ENCODE measurements at places on chromosomes 11 and 22. TPM values are rescaled to one million over a fixed set of nuclear protein-coding genes. Genes with fewer than 3 reads are reported as not detected.

The TMEM45B gene
- polyA plus RNA-seq: 364 TPM

The OR56B4 gene
- polyA plus RNA-seq: not detected

The GRAP2 gene
- polyA plus RNA-seq: 2.7 TPM

The FAM181B gene
- polyA plus RNA-seq: 0.22 TPM

The LRFN4 gene
- 9.7 TPM for polyA plus RNA-seq

The OR5T1 gene
- not detected for polyA plus RNA-seq

The MUC2 gene
- polyA plus RNA-seq: 57.2 TPM

The ARHGAP42 gene
- polyA plus RNA-seq: 4.3 TPM

The PIH1D2 gene
- polyA plus RNA-seq: not detected

The MS4A4A gene
- polyA plus RNA-seq: 9.2 TPM

The SHISA8 gene
- 0.10 TPM for polyA plus RNA-seq

The UQCR10 gene
- polyA plus RNA-seq: 111 TPM

The CTSW gene
- 3.5 TPM for polyA plus RNA-seq

The FGF19 gene
- polyA plus RNA-seq: 1.7 TPM

The NCAPD3 gene
- 19.2 TPM for polyA plus RNA-seq

The CDC42BPG gene
- polyA plus RNA-seq: 36.5 TPM

The SLC17A6 gene
- not detected for polyA plus RNA-seq

The SYT12 gene
- 0.27 TPM for polyA plus RNA-seq

The SPATA19 gene
- polyA plus RNA-seq: not detected

The ME3 gene
- polyA plus RNA-seq: 5.1 TPM

The RAG2 gene
- not detected for polyA plus RNA-seq

The TBC1D10A gene
- polyA plus RNA-seq: 15.3 TPM

The LTBP3 gene
- 77.6 TPM for polyA plus RNA-seq

The KDM4D gene
- polyA plus RNA-seq: 0.27 TPM

The SAA2 gene
- 4.9 TPM for polyA plus RNA-seq

The DNAJB7 gene
- 0.89 TPM for polyA plus RNA-seq

The DEPDC7 gene
- 11.4 TPM for polyA plus RNA-seq

The MYBPC3 gene
- not detected for polyA plus RNA-seq

The OR51E1 gene
- polyA plus RNA-seq: not detected

The OR6M1 gene
- polyA plus RNA-seq: not detected

The SEC14L2 gene
- 19.7 TPM for polyA plus RNA-seq

The CCDC88B gene
- 147 TPM for polyA plus RNA-seq

The MCHR1 gene
- polyA plus RNA-seq: 0.39 TPM

The MGAT3 gene
- 30.1 TPM for polyA plus RNA-seq

The OR51B4 gene
- not detected for polyA plus RNA-seq

The METTL15 gene
- 4.0 TPM for polyA plus RNA-seq

The OR56A1 gene
- polyA plus RNA-seq: under 0.01 TPM

The FAM83F gene
- polyA plus RNA-seq: 8.5 TPM

Measured in small intestine (tissue), 16 donors.